Dorsolateral prefrontal cortex (tissue), 122 donors: ENCODE measurements at places on chromosomes 6 and 20.

GRCh38 chr6:7615611-7616383 is 25.8 kb downstream of the SNRNP48 start:
- DNase-seq = no peak

- no peak for DNase-seq
Measured at GRCh38 chr20:16098890-16099639, 474.2 kb downstream of the KIF16B start.

DNA sequence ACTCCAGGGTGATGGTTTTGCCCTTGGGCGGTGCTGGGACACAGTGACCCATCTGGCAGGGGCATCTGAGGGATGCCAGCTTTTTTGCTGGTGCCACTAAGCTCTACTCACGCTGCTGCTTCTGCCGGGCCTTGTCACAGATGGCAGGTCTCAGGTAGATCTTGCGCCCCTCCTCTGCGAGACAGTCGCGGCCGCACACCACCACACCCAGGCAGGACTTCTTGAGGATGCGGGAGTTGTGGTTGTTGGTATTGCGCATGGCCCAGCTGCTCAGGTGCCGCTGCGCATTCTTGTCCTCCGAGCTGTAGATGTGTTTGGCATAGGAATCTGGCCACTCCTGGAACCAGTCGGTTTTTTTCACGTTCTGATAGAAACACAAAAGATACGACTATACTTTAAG is 14.7 kb downstream of the GCM1 start:
- no peak for DNase-seq

DNA sequence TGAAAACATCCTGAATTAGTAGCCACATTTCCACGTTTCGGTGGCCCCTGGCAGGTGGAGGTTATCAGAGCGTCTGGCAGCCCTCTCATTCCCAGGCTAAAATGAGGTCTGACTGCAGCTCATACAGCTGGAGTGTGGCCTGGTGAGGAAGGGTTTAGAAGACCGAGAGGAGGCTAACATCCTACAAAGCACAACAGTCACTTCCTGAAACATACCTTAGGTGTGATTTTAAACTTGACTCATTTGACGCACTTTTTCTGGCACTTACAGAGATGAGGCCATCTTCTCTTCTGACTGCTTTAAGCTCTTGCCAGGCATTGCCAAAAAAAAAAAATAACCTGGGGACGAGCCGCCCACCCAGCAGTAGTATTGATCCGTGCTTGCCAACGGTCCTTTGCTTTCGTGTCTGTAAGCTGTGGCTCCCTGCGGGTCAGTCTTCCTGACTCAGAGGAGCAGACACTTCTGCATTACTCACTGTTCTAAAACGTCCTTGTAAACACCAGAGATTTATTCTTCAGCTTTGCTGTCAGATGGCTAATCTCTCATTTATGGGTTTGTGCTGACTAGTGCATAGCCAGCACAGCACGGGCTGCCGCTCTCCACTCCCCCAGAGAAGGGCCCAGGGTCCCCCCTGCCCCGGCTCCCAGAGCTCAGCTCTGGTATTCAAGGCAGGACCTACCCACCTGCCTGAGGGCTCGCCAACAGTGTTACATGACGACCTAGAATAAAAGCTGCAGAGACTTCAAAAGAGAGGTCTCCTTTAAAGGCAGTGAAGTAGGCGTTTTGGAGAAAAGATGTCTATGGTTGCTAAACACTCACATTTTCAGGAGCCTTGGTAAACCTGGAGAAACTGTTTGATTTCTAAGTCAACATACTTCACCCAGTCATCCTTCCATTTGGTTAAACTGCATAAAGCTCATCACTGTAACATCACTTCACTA is 78.5 kb upstream of the FRMD1 start:
- DNase-seq = no peak

GRCh38 chr6:163738725-163739407 is 324.3 kb downstream of the QKI start:
- DNase-seq = no peak

DNA sequence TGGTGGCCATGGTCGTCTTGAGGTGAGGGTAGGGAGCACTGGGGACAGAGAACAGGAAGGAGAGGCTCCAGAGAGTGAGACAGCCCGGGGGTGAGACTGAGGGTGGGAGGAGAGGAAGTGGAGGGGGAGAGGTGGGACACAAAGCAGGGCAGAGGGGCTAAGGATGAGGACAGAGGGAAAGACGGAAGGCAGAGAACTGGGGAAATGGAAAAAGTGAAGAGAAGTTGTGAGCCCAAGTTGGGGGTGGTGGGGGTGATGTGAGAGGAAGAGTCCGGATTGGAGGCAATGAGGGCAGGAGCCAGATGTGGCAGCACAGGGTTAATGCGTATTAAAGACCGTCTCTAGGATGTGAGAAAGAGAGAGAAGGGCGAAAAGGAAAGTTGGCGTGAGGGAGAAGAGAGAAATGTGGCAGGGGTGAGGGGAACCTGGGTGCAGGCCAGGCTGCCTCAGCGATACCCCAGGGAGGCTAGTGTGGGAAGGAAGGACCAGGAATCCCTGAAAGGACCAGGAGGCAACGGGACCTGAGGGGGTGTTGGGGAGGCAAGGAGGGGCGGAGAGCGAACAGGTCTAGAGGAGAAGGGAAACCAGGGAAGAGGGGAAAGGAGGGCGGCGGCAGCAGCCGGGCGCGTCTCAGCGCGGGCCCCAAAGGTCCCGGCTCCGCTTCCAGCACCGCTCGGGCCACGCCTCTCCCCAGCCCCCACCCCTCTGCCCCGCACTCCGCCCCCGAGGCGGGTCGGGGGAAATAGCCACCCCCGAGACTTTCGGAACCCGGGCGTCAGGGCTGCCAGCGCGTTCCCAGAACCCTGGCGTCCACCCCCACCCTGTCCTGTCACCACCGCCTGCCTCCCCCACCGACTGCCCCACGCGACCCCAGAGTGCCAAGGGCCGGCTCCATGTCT is at the start of gene PPP1R18:
Gene PPP1R18, minus strand, starts transcription at position 637 of the 899 bp plus-strand sequence. Its CDS starts 627 bp downstream, at position 10.
- DNase-seq = peak; percentile 43

DNA sequence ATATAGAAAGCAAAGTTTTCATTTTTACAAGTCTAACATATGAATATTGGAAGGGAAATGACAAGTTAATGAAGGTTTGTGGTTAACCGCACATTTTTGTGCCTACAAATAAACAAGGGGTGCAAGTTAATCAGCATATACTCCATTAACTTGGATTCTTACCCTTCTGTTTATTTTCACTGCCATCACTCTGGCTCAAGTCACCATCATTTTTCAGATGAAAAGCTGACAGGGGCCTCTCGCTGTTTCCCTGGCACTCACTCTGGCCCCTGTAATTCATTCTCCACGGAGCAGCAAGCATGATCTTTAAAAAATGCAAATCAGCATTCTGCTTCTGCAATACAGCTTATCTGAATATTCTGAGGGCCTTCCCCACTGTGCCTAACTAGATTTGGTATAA is 29.8 kb downstream of the APCDD1L start:
- no peak for DNase-seq

GRCh38 chr6:40472353-40472752 is 114.8 kb downstream of the LRFN2 start:
- peak; percentile 30 for DNase-seq

DNA sequence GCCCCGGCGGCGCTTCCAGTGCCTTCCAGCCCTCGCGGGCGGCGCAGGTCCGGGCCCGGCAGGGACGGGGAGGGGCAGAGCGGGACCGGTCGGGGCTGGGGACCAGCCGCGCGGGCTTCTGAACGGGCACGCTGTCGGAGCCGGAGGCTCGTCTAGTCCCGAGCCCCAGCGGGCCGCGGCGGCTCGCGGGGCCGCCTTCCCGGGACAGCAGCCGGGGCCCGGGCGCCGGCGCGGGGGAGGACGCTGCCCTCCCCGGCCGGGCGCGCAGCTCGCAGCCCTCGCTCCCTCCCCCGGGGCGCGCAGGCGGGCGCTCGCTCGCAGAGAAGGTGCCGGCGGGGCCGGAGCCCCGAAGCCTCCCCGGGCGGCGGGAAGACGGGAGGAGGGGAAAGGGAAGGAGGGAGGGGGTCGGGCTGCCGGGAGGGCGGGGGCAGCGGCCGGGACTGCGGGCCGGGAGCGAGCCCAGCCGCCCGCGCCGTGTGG is 696 bp upstream of the SIRPA start:
- peak; percentile 46 for DNase-seq

DNA sequence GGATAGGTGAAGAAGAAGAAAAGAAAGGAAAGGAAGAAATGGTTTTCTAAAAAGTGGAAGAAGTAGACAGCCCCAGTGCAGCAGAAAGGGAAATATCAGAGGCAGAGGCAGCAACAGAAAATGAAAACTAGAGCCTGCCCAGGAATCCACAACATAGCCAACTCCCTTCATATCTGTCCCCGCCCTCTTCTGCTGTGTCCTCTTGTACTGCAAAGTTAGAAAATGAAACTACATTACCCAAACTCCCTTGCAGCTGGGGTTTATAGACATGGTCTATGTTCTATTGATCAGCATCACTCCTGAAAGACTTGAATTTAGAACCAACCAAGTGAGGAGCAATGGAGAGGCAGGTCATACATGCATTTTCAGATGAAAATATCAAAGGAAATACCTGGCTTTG is 200.5 kb upstream of the PHACTR1 start:
- no peak for DNase-seq

- DNase-seq = no peak
Measured at GRCh38 chr6:68654134-68654533, 19.1 kb downstream of the ADGRB3 start.
